ENCODE measurements at places on chromosomes 7 and 10.

DNA sequence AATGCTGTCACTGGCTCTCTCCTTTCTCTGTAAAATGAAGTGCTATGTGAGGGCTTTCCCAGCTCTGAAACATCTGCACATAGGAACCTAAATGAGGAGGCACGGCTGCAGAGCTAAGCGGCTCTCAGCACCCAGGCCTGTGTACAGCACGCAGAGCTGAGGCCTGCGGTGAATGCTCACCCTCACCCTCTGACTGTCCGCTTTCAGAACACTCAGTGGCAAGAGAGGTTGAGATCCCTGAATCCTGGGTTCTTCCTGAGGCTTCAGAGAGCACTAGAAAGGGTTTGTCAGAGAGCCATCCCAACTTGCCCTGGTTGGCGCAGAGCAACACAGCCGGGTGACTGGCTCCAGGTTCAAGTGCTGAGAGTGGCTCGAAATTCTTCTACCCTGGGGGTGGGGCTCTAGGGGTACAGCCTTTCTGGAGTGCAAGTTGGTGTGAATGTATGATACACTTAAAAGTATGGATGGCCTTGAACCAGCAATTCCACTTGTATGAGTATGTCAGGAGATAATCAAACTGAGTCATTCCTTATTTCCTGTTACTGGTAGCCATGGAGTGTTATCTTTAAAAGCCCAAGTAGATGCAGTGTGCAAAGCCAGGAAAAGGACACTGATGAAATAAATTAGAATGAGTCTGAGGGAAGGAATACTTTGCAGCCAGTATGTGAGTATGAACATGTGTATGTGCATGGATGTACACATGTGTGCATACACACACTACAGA lies 1.7 kb upstream of the CCDC201 start:
- no peak for DNase-seq

DNA sequence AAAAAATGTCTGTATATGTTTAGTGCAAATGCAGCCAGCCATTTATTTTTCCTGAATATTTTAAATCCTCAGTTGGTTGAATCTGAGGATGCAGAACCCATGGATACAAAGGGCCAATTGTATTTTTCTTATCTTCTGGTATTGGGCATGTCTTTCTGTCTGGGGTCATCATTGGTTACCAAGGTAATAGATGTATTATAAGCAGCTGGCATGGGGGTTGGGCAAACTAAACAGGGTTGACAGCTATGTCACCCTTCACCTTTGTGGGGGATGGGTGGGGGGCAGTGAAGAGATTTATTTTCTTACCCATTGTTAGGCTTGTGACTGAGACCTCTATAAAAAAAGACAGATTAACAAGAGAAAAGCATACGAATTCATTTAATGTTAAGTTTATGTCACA lies 38.8 kb downstream of the CDHR3 start:
- DNase-seq: no peak

- DNase-seq: no peak
Observed at GRCh38 chr10:88820748-88821401, 18.3 kb downstream of the LIPM start.

GRCh38 chr10:129897871-129898626 lies 66.0 kb downstream of the EBF3 start:
- DNase-seq: no peak

GRCh38 chr10:133590970-133591359 lies 25.6 kb upstream of the SYCE1 start:
- DNase-seq: no peak

DNA sequence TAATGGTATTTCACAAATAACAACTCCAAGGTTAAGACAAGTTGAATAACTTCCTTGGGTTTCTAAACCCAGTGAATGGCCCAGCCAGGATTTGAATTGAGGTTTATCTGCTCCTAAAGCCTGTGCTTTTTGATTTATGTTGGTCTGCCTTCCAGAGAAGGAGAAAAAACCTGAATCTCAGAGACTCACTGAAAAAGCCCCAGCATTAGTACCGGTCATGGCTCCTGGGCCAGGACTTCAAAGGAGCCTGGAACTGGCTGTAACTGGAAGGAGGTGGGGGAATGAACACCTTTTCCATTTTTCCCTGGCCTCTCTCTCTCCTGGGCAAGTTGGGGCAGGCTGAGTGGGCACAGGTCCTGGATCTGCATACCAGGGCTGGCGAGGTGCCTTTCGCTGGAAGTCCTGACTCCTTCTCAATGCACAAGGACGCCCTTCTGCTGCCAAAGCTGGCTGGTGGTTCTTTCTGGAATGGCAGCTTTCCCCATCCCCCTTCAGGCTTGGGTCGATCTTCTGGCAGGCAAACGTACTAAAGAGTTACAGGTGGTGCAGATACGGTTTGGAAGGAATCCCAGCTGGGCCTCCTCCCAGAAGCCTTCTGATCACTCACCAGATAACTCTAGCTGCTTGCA lies 268.2 kb downstream of the PTEN start:
- no peak for DNase-seq

DNA sequence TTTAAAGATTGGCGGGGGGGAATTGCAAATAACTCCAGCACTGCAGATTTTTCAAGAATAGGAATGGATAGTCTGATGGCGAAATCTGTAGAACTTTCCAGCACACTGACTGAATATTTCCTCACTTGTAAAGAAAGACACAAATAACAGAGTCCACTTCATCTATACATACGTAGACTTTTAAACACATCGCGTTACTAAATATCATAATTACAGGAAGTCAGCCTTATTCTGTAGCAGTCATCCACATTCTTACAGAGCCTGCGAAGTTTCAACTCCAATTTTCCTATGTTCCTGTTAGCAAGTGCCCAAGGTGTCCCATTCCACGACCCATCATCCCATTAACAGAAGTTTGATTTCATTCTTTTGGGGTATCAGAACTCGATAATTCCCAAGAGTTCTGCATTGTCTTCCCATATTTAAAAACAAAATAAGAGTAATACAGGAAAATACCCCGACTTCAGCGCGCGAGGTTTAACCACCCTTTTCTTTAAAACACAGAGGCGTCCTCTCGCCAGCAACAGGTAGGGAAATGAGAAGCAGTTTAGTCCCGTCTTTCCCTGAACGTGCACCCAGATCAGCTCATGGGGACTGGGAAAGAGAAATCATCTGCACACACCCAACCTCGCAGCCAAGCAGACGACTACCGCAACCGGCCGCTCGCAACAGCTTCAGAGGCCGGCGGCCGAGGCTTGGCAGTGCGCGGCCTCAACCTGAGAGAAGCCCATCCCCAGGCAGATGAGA lies 880 bp downstream of the HERC4 start:
- DNase-seq: no peak
